Stimulated activated CD4-positive, alpha-beta T cell treated with anti-CD3 and anti-CD28 coated beads, Interleukin-15, amount 100 ng/mL, for 48 hours (primary cell): ENCODE measurements at places on chromosomes 2 and 18.

- DNase-seq = no peak
These were observed 271.3 kb upstream of the STON1 start for GRCh38 chr2:48258481-48259149.

DNA sequence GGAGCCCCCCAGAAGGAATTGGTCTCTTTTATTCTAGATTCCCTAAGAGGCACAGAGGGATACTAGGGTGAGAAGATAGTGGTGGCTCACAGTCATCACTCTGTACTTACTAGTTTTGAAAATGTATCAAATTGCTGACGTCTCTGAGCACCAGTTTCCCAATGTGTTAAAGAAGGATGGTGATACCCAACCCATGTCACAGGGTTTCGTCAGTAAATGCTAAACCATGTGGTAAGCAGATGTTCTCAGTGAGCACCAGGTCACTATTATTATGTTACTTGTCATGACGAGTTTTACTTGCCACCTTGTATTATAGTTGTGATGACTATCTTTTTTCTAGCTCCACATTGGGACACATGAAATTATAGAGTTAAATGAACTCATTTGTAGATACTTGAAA, 54.7 kb downstream of the NEDD4L start:
- DNase-seq = no peak

DNA sequence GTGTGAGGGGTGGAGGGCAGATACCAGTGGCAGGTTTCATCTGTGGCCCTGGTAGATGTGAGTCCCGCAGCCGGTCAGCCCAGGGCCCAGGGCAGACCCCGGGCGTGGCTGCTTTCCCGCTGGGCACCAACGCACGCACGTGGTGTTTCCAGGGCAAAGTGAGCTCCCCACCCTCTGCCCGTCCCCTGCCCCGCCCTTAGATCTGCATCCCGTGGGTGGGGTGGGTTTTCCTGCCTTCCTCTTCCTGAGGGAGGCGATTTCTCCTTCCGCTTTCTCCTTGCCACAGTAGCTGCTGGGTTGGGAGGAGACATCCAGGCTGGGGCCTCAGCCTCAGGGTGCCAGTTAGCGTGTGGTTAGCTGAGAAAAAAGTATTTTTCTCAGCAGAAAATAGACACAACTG, 49.6 kb downstream of the ODC1 start:
- no peak for DNase-seq

DNA sequence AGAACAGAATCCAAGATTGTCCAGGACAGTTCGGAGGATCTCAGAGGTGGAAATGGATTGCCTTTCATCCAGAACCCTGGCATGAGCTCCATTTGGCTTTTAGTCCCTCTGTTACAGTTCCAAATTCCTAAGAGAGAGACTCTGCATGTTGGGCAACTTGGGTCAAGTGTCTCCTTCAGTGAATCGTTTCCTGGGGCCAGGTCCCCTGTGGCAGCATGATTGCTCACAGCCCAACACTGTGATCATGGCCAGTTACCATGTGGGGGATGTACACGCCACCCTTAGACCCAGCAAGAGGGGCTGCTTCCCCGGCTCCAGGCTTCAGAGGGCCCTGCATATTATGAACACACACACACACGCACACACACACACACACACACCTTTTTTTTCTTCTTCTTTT, 118.6 kb upstream of the GLI2 start:
- no peak for DNase-seq

GRCh38 chr2:174605687-174606086, 8.1 kb upstream of the WIPF1 start:
- no peak for DNase-seq

DNA sequence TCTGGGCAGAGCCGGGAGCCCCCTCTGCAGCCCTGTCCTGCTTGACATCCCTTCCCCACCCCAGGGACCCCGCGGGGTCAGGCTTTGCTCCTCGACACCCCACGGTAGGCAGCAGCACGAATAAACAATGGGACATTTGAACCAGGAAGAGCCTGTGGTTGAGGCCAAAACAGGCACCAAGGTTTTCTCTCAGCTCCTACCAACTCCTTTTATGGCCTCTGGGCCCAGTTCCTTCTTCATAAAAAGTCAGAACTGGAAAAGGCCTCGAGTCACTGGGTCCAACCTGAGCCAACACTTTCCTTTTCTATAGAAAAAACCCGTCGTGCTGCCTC, 20.6 kb downstream of the TEX44 start:
- DNase-seq = no peak

DNA sequence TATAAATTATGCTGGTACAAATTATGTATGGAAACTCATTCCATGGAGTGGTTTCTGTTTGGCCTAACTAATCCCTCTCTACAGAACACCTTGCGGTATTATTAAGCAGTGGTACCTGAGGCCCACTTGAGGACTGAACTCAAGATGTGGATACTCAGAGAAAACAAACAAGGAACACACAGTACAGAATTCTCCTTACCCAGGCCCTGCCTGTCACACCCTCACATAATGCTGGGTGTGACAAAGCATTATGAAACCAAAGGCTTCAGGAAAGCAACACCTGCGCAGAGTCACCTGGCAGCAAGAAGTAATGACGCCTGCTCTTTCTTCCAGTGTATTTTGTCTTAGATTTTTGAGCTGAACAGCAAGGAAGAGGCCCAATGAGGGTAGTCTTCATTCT, 264.7 kb downstream of the PAX3 start:
- no peak for DNase-seq

DNA sequence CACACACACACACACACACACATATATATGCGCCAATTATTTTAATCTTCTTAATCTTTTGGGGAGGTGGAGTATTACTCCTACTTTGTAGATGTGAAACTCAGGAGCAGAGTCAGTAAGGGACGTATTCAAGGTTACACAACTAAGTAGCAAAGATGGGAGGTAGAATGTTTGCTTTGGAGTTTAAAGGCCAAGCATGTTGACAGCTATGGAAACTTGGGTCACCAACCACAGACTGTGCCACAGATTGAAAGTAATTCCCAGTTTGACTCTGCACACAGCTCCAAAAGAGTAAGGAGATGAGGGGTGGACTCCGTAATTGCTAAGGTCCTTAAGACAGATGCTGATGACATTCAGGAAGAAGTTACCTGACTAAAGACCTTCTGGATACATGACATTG, 124.8 kb upstream of the ITGB6 start:
- DNase-seq = no peak
